ENCODE measurements at places on chromosomes 16 and 17. TPM values are rescaled to one million over a fixed set of nuclear protein-coding genes. Genes with fewer than 3 reads are reported as not detected.

Gene PPL
- 43.0 TPM for polyA plus RNA-seq

Gene TEX19
- not detected for polyA plus RNA-seq

Gene CUEDC1
- 9.2 TPM for polyA plus RNA-seq

Gene CARHSP1
- polyA plus RNA-seq, result 64.3 TPM

Gene ZSCAN32
- polyA plus RNA-seq, result 11.0 TPM

Gene SEC14L5
- polyA plus RNA-seq, result 0.03 TPM

Gene TNFRSF17
- not detected for polyA plus RNA-seq

All from mammary epithelial cell (primary cell).